Stimulated activated CD8-positive, alpha-beta memory T cell treated with anti-CD3 and anti-CD28 coated beads, Interleukin-2, amount 100 ng/mL, for 1 hour (primary cell): ENCODE measurements at places on chromosomes 2 and 18.

DNA sequence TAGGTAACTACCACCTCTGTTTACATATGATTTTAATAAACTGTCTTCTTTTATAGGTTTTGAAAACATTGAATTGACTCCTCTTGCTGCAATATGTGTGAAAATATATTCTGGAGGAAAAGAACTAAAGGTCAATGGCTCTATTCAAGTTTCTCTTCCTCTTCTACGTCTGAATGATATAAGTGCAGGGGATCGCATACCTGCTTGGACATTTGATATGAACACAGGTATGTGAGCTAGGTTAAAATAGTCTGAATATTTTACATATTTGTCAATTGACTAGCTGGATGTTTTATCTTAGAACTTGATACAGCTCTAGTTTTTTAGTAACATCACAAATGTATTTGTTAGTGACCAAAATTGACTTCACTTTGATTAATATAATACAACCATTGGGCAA lies 57.2 kb downstream of the FAM171B start:
- no peak for DNase-seq

DNA sequence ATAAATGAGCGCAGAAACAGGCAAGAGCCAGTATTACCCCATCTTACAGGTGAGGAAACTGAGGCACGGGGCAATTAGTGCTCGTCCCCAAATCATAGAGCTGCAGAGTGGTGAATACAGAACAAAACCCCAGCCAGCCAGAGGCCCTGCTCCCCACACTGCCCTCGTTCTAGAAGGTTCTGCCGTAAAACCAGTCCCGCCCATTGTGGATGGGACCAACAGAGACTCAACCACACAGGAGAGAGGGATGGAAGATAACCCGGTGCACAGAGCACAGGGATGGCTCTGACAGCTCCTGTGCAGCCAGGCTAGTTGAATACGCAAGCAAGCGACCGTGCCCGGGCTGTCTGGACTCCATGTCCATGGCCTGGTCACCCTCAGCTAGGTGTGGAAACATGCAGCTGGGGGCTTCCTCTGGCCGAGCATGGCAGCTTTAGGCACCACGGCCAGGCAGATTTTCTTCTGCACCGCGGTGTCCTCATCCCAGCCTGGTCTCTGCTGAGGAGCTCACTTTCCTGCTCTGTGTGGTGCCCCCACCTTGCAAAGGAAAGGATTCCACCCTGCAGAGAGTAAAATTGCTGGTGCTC lies 146.4 kb downstream of the TPO start:
- no peak for DNase-seq

GRCh38 chr2:162116352-162116751 lies 35.7 kb downstream of the GCG start:
- no peak for DNase-seq

GRCh38 chr2:62814123-62814522 lies 108.6 kb downstream of the EHBP1 start:
- no peak for DNase-seq

DNA sequence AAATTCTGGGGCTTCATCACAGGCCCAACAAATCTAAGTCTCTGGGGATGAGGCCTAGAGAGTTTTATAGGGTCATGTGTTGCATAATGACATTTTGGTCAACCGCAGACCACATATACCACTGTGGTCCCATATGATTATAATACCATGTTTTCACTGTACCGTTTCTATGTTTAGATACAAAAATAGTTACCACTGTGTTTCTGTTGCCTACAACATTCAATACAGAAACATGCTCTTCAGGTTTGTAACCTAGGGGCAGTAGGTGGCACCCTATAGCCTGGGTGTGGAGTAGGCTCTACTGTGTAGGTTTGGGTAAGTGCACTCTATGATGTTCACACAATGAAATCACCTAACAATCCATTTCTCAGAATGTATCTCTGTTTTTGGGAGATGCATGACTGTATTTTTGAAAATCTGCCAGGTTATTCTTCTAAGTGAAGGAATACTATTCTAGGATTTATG lies 485.2 kb downstream of the PTPRM start:
- no peak for DNase-seq

- DNase-seq, result no peak
Measured at GRCh38 chr2:118292991-118293390, 204.7 kb downstream of the INSIG2 start.

DNA sequence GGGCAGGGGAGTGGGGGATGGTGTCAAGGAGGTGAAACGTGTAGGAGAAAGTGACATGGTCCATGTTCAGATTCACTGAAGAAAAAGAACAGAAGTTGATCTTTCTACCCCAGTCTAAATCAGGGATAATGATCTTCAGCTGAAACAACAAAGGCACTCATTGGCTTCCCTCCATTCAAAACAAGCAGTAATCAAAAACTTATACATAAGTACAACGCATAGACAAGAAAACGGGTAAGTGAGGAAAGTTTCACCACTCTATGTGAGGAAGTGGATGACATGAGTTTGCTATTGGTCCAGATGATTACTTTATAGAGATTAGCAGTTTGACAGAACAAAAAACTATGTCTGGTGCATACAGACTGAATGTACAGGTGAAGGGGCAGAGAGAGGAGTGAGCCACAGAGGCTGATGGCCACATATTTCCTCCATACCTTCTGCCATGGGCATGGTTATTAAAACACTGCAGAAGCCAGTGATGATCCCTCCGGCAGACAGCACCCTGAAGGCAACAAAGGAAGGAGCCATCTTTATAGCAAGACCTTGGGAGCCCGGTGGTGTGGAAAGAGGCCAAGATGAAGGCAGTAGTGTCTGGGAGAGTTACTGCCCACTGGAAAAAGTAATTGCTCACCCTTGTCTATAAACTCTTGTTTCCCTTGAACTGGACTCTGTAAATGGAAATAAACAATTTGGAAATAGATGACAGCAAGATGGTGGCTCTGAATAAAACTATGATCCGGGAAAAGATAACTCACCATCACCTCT lies 57.7 kb downstream of the SLC25A12 start:
- DNase-seq, result no peak

DNA sequence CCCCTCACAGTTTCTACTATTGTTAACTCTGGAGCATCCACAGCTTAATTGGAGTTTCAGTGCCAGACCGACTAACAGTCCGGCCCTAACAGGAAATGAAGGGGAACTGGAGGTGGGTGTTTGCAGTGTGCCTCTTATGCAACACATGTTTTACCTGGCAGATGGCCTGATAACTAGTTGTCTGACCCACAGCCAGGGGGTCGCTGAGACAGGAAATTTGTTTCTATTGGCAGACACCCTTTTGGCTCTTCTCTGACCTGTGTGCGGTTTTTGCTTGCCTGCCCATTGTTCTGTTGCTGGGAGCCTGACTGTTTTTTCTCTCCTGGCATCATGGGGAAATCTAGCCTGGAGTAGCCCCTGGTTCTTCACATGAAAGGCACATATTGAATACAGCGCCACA lies 1329.8 kb downstream of the DSC3 start:
- DNase-seq, result no peak

GRCh38 chr2:183034806-183035205 lies 3.5 kb downstream of the NCKAP1 start:
- DNase-seq, result no peak

- no peak for DNase-seq
Measured at GRCh38 chr2:180370511-180371205, 363.6 kb upstream of the CWC22 start.

GRCh38 chr2:230987137-230988020 lies 8.5 kb upstream of the SPATA3 start:
- peak; percentile 65 for DNase-seq

GRCh38 chr18:61127714-61128467 lies 205.3 kb upstream of the CDH20 start:
- no peak for DNase-seq

- DNase-seq, result no peak
Measured at GRCh38 chr18:41532344-41533086, 422.5 kb upstream of the PIK3C3 start.
